Neural progenitor cell (in vitro differentiated cells): ENCODE measurements at places on chromosomes 4 and X. TPM values are rescaled to one million over a fixed set of nuclear protein-coding genes. Genes with fewer than 3 reads are reported as not detected.

Gene FAM9C
- not detected in 2 replicates for total RNA-seq

DNA sequence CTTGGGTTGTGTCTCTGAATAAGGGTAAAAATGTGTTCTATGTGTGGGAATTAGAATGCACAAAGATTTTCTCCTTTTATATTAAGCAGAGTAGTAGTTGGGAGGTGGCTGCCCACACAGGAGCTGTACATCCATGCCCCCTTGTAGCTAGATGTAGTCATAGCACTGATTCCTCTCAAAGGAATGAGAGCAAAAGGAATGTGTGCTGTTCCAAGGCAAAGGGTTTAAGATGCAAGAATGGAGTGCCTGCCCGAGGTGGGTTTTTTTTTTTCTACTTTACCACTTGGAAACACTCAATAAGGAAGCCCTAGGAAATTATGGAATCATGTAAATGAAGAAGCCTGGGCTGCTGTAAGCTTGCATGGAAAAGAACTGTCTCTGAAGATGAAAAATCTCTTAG lies 2183.2 kb upstream of the AGA start:
- DNase-seq: peak; percentile 18
- no peaks in the 10 kb centered on the region for H3K36me3 ChIP-seq
- H3K4me1 ChIP-seq: no peaks in the 10 kb centered on the region
- H3K4me3 ChIP-seq: no peak overlapping the region

Gene HERC5
- total RNA-seq: 4.1 and 6.6 TPM in 2 replicates

- H3K4me1 ChIP-seq: no peaks in the 10 kb centered on the region
- no peak for DNase-seq
- H3K36me3 ChIP-seq: no peaks in the 10 kb centered on the region
- no peak overlapping the region for H3K27ac ChIP-seq
Measured at GRCh38 chr4:48891028-48891619, 15.4 kb downstream of the OCIAD2 start.

Gene MTTP
- 1.1 and 4.4 TPM in 2 replicates for total RNA-seq

GRCh38 chr4:107862658-107863057 lies 37.9 kb downstream of the SGMS2 start:
- no peaks in the 10 kb centered on the region for H3K27me3 ChIP-seq
- no peak overlapping the region for H3K27ac ChIP-seq
- no peak overlapping the region for H3K4me3 ChIP-seq
- no peak for DNase-seq

Gene PTPN13
- 183 and 244 TPM in 2 replicates for total RNA-seq

- H3K36me3 ChIP-seq: no peaks in the 10 kb centered on the region
- no peaks in the 10 kb centered on the region for H3K4me1 ChIP-seq
- no peak overlapping the region for H3K4me3 ChIP-seq
- DNase-seq: no peak
Measured at GRCh38 chr4:75142850-75143249, 209.9 kb downstream of the PARM1 start.

GRCh38 chrX:34915463-34916225 lies 27.0 kb upstream of the FAM47B start:
- H3K4me3 ChIP-seq: no peak overlapping the region
- H3K27me3 ChIP-seq: no peaks in the 10 kb centered on the region
- H3K36me3 ChIP-seq: no peaks in the 10 kb centered on the region
- DNase-seq: no peak

Gene USP9X
- 92.5 and 115 TPM in 2 replicates for total RNA-seq

GRCh38 chr4:182245541-182246215 lies 2.5 kb downstream of the TENM3 start:
- peak overlapping the region; percentile 76 for H3K27ac ChIP-seq
- H3K4me3 ChIP-seq: no peak overlapping the region
- H3K27me3 ChIP-seq: no peaks in the 10 kb centered on the region
- no peaks in the 10 kb centered on the region for H3K36me3 ChIP-seq
